ENCODE measurements at places on chromosomes 3 and 15. TPM values are rescaled to one million over a fixed set of nuclear protein-coding genes. Genes with fewer than 3 reads are reported as not detected.

The RUBCN gene
- 22.3 TPM for total RNA-seq

The CCDC54 gene
- total RNA-seq = not detected

The SLC35A5 gene
- total RNA-seq = 81.5 TPM

The CATSPER2 gene
- total RNA-seq = 2.4 TPM

The DUSP7 gene
- total RNA-seq = 2.9 TPM

The BNC1 gene
- 0.27 TPM for total RNA-seq

The ANKUB1 gene
- total RNA-seq = not detected

The PLA2G4D gene
- total RNA-seq = not detected

The NLGN1 gene
- 6.1 TPM for total RNA-seq

The KBTBD12 gene
- total RNA-seq = under 0.01 TPM

The C3orf49 gene
- total RNA-seq = not detected

The GOLGA6L7 gene
- not detected for total RNA-seq
